Urothelium cell line (cell line): ENCODE measurements at places on chromosomes 12 and 14.

DNA sequence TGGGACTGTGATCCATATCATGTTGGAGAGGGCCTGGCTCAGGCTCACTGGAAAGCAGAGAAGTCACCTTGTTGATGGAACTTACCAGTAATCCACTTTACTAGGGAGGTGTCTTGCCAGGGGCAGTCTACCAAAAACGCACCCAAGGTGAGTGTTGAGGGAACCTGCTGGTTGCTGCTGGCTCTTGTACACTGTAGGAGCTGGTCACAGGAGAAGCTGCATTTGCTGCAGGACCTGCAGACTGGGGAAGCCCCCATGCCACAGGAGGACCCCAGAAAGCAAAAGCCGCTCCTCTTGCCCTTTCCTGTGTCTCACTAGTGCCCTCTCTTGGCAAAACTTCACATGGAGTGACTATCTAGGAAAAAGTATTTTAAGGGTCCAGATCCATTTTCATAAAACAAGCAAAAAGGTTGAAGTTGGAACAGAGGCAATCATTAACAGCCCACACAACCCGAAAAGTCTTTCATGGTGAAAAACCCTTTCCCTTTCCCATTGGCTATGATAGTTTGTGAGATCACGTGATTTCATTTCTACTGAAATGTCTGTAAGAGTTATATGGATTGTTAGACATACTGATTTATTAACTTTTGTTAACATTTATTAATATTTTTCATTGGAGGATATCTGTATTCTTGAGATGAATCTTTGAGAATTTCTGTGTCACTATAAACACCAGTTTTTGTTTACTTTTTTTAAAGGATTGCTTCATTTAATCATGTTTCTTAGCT is 59.2 kb downstream of the RASSF8 start:
- peak; percentile 31 for DNase-seq

DNA sequence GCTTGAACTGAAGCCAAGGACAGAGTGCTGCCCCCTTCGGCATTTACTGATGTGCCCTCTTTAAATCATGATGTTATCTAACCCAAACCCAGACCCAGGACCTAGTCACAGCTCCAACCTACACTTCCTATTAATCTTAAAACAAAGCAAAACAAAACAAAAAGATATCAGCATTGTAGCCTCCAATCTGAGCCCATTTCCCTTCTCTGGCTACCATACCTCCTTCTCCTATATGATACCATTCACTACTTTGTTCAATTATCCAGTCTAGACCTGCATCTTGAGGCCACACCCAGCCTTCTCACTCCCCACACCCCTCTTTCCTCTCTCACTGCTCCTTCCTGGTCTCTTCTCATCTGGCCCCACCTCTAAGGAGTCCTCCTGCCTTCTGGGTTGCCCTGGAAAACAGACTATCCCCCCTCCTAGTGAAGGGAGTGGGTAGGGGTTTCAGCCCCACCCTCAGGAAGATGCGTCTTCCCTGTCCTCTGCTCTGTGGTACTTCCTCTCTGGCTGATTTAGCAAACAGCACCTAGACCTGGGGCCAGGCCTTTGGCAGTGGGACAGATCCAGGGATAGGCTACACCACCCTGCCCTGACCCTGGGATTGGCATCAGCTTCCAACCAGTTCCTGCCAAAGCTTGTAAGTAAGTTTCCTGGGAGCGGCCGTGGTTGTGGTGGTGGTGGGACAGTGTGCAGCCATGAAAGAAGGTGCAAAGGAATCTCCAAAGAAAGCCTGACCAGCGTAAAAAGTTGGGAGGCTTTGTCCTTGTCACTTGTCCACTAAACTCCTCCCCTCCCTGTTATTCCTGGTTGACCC is 3.3 kb downstream of the LTB4R start:
- DNase-seq = no peak

GRCh38 chr12:69932154-69932553 is 107.1 kb downstream of the MYRFL start:
- DNase-seq = no peak

- DNase-seq = peak; percentile 75
These were observed 2.5 kb downstream of the ANG start for GRCh38 chr14:20690848-20691640.

- no peak for DNase-seq
These were observed 427.2 kb downstream of the TMTC2 start for GRCh38 chr12:83113945-83114344.

DNA sequence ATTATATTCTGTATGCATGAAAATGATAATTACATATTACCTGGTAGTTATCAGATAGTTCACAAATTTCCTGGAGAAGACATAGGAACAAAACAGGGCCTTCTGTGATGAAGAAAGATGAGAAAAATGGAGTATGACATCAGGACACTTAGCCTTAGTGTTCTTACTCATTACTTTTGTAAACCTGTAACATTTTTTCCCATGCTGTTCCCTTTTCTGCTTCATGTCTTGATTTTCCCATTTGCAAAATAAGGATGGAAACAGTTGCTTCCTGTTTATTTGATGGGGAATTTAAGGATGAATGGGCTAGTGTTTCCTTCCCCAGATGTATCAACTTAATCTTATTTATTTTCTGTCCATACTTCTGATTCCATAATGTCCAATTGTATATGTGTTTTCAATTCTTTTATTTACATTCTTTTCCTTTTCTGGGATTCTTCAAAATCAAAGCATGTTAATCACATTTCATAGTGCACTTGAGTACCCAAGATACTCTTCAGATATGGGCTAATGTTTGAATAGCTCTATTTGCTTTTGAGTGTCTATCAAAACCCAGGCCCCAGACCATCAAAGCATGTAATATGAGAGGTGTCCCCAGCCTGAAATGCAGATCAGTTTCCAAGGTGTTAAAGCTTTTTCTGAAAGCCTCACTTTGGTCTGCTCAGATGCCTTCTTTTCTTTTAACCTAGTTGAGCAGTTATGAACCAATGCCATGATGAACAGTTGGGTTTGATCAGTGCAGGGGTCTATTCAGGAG is 260.5 kb downstream of the RAD51B start:
- DNase-seq = no peak

DNA sequence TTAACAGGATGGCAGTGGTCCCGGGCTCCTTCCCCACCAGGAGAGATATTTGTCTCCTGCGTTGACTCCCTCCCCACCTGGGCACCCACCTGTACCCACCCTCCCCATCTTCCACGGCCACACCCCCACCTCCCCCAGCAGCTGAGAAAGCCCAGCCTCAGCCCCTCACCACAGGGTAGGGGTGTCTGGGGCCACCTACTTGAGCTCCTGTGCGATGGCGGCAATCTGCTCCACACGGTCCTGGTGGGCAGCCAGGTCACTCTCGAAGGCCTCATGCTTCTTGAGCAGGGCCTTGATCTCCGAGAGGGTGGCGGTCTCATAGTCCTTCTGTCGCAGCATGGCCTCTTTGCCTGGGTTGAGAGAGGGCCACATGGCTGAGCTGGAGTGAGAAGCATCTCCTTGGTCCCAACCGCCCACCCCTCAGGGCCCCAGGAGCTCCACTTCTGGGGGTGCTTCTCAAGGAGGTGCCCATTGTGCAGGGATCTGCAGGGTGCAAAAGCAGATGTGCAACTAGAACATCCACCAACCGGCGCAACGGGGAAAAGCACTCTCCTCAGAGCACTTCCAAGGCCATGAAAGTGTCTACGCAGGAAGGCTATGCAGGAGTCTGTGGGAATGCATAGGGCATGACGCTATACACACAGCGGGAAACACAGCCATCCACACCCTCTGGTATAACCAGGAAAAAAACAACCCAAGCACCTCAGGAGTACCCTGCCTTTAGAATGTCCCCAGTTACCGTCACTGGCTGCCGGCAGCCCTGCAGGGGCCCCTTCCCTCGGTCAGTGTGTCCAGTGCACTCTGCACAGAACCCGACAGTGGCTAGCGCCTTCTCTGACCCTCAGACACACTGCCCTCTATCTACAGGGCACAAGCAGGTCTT is 92.6 kb upstream of the ZFP36L1 start:
- no peak for DNase-seq

- DNase-seq = peak; percentile 8
These were observed 974.3 kb downstream of the VRK1 start for GRCh38 chr14:97771340-97772045.

- DNase-seq = no peak
These were observed 1.6 kb downstream of the OAS3 start for GRCh38 chr12:112939761-112940381.

DNA sequence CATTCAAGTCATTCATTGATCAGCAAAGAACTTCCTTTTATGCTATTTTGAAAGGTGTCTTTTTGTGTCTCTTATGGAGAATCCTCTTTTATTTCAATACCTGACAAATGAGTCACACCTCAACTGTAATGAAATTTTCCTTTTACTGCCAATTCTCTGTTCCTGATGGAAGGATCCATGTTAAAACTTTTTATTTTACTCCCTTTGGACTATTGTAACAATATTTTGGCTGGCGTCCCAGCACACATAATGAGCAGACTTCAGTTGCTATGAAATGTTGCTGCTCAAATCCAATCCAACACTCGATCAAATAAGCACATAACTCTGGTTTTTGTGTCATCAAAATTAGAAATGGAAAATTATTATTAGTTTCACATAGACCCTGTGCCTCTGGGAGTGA is 21.9 kb upstream of the SLC15A5 start:
- no peak for DNase-seq

DNA sequence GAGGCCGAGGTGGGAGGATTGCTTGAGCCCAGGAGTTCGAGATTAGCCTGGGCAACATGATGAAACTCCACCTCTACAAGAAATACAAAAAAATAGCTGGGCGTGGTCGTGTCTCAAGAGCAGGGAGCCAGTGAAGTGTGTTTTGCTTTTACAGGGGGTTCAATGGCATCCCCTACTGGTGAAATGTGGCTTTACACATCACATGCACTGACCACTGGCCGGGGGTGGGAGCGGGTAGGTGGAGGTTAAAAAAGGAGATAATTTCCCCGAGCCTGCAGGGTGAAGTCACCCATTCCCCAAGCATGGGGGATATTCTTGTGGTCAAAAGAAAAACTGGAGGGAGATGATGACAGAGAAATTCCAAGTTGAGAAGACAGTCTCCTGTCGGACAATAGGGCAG is 63.6 kb upstream of the PWP1 start:
- peak; percentile 37 for DNase-seq

DNA sequence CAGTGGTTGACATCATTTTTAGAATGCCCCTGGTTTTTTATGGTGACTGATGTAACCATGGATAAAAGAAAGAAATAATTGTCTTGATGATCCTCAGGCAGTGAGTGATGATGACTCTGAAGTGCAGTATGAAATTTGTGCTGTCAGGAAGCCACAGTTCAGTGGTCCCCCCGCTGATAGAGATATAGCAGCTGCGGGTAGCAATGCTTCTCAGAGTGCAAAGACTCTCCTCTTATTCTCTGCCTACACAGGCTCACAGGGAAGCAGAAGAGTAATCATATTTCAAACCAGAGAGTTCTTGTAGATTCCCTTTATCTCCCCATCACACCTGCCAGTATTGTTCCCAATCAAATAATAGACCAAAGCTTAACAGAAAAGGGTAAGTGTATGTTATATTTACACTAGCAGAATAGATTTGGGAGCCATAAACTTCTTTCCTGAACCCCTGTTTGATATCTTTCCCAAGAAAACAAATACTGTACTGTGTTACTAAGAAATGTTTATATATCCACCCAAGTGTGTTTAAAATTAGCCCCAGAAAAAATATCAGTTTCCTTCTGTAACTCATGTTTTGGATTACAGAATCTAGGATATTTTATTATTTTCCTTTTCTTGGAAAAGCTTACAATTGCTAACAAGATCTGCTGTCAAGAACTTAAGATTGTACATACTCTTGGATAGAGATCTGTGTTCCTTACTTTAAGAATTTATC is 1817.4 kb upstream of the FLRT2 start:
- DNase-seq = no peak

DNA sequence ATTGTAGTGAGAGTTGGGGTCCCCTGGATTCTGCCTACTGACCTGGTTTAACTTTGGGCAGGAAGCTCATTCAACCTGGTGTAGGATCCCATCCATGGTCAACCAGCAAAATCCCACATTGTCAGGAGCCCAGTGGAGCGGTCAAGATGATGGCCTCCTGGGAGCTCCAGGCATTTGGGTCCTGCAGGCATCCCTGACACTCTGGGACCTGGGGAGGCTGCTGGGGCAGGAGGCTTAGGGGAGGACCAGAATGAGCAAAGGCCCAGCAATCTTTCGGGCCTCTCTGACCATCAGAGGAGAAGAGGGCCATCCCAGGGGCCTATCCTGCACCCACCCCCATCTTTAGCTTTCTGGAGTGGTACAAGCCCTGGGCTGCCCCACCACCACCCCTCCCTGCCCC is 104.0 kb downstream of the PRMT8 start:
- no peak for DNase-seq

GRCh38 chr12:80313209-80313608 is 130.8 kb upstream of the PTPRQ start:
- no peak for DNase-seq

GRCh38 chr14:74620923-74621322 is 8.9 kb upstream of the LTBP2 start:
- no peak for DNase-seq

DNA sequence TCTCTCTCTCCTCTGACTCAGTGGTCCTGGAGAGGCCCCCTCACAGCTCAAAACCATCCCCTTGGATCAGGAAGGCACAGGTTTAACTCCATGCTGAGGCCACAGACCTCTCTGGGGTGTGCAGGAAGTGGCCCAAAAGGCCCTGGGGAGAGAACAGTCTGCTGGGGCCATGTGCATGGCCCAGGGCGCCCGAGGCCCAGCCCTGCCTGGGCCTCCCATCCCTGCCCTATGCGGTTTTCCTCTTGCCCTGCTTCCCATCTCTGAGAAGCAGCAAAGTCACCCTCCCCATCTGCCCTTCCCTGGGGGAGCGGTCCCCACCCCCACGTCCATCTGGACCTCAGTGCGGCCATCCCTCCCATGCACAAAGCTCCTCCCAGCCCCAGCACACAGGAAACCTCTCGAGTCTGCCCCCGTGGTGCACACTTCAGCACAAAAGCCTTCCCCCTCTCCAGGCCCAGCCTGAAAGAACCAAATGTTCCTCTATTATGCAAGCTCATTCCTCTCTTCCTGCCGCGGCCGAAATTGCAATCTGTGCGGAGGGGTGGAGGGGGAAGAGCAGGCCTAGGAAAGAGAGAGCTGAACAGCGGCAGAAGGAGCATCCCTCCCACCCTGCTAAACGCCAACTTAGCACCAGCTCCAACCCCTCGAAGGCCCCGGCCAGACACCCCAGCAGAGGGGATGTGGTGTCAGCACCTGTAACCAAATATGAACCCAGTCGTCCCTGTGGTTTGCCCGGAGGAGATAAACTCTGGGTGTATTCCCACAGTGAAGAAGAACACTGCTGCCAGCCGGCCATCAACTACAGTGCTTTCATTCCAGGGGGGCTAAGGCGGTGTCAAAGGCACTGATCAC is 108.5 kb downstream of the SCARB1 start:
- DNase-seq = peak; percentile 66

- no peak for DNase-seq
These were observed 32.0 kb upstream of the VPS37B start for GRCh38 chr12:122927756-122928403.

- DNase-seq = no peak
These were observed 42.1 kb downstream of the IGF1 start for GRCh38 chr12:102438047-102438826.

- DNase-seq = no peak
These were observed 194.5 kb upstream of the CDKN3 start for GRCh38 chr14:54202288-54202687.

DNA sequence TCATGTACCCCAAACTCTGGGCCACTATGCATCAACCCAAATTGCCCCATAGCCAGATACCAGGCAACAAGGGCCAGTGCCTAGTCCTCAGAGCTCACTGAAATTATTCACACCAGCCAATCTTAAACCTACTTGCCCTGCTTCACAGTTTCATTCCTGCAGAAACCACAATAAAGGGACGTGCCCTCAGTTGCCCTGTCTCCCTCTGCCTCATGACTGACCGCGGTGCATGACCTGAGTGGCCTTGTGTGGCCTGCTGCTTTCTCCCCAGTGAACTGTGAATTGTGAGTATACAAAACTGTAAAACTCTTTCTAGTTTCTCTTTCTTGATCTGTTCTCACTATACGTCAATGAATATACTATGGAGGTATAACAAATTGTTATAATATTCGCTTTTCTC is 490.9 kb upstream of the MIS18BP1 start:
- DNase-seq = no peak
